ENCODE measurements at places on chromosomes 3 and 15.

- DNase-seq = no peak
Measured at GRCh38 chr3:11845651-11846050, 1.0 kb downstream of the TAMM41 start.

DNA sequence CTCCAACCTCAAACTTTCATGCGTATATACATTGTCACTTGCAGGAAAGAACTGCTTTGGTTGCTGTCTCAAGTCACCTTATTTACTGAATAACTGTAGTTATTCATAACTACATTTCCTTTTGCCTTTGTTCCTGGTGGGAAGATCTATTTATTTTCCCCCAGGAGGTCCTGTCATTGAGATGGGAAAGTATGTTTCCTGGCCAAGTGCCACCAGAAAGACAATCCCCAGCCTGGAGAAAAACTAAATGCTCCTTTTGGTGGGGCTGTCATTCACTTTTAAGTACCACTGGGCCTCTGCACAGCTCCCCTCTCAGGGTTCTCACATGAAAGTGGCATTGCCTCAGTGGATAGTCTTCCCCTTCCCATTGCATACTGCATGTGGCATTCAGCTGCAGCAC is 59.8 kb downstream of the LRRC3B start:
- DNase-seq = no peak

GRCh38 chr3:187430576-187430975 is 62.4 kb downstream of the RTP4 start:
- no peak for DNase-seq

GRCh38 chr15:72020799-72021198 is 97.2 kb downstream of the MYO9A start:
- DNase-seq = no peak

All from omental fat pad (tissue), 4 donors.